ENCODE measurements at places on chromosomes 7 and 10. TPM values are rescaled to one million over a fixed set of nuclear protein-coding genes. Genes with fewer than 3 reads are reported as not detected.

INA gene
- not detected for total RNA-seq

PRKCQ gene
- total RNA-seq: 72.0 TPM

NPC1L1 gene
- total RNA-seq: not detected

KEL gene
- total RNA-seq: 0.67 TPM

MACC1 gene
- not detected for total RNA-seq

CACNB2 gene
- total RNA-seq: 0.27 TPM

SMKR1 gene
- total RNA-seq: not detected

CTNNA3 gene
- total RNA-seq: 66.2 TPM

GRCh38 chr10:49751216-49751615 is 10.9 kb downstream of the OGDHL start:
- H3K27me3 ChIP-seq: no peaks in the 10 kb centered on the region
- H3K27ac ChIP-seq: no peak overlapping the region
- H3K36me3 ChIP-seq: no peaks in the 10 kb centered on the region
- no peaks in the 10 kb centered on the region for H3K4me1 ChIP-seq
- DNase-seq: no peak
- H3K4me3 ChIP-seq: no peak overlapping the region

DNA sequence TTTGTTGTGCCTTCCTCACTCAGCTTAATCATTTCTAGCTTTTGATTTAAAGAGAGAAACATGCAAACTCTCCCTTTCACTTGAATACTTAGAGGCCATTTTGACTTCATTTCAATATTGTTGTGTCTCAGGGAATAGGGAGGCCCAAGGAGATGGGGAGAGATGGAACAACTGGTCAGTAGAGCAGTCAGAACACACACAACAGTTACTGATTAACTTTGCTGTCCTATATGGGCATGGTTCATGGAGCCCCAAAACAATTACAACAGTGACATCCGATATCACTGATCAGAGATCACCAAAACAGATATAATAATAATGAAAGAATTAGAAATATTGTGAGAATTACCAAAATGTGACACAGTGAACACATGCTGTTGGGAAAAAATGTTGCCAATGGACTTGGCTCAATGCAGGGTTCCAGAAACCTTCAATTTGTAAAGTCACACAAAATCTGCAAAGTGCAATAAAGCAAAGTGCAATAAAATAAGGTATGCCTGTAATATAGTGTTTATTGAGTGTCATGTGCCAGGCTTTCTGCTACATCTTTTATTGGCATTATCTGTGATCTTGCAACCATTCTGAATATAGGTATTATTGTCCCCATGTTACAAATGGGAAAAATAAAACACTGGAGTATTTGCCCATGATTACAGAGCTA is 38.2 kb downstream of the CCDC71L start:
- DNase-seq: no peak
- peaks cover 2% of the 10 kb centered on the region for H3K4me1 ChIP-seq
- H3K4me3 ChIP-seq: no peak overlapping the region
- H3K27ac ChIP-seq: no peak overlapping the region
- no peaks in the 10 kb centered on the region for H3K36me3 ChIP-seq

GRCh38 chr7:100374601-100375000 is 1.3 kb downstream of the PILRA start:
- no peak for DNase-seq
- no peak overlapping the region for H3K4me3 ChIP-seq
- no peak overlapping the region for H3K27ac ChIP-seq
- H3K4me1 ChIP-seq: no peaks in the 10 kb centered on the region
- no peaks in the 10 kb centered on the region for H3K27me3 ChIP-seq

Data from psoas muscle (tissue), 8 donors.